ENCODE measurements at places on chromosomes 11 and 22.

DNA sequence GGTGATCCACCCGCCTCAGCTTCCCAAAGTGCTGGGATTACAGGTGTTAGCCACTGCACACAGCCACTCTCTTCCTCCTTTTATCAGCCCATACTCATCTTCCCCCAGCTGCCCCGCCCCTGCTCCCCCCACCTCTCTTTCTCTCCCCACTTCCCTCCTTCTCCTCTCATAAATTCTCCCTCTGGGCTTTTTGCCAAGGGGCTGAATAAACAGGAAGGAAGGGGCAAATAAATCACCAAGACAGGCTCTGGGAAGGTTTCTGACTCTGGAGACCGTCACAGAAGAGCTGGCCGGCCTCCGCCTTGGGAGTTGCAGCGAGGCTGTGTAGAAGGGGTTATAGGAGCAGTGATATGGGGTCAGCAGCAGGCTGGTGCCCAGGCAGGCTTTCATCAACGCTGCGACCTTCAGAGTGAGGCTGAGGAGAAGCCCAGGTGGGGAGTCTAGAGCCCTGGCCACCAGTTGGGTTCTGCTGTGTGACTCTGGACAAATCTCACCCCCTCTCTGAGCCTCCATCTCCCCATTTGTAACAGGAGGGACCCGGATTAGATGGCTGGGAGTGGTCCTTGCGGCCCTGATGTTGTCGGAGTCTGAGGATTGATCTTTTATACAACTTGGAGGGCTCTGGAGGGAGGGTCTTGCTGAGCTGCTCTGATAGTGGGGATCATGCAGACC, 62.6 kb upstream of the RASD2 start:
- peak; percentile 40 for DNase-seq

- peak; percentile 3 for DNase-seq
These were observed 67.6 kb upstream of the NTM start for GRCh38 chr11:131302836-131303235.

GRCh38 chr11:85307366-85307765, 319.8 kb downstream of the DLG2 start:
- peak; percentile 18 for DNase-seq

DNA sequence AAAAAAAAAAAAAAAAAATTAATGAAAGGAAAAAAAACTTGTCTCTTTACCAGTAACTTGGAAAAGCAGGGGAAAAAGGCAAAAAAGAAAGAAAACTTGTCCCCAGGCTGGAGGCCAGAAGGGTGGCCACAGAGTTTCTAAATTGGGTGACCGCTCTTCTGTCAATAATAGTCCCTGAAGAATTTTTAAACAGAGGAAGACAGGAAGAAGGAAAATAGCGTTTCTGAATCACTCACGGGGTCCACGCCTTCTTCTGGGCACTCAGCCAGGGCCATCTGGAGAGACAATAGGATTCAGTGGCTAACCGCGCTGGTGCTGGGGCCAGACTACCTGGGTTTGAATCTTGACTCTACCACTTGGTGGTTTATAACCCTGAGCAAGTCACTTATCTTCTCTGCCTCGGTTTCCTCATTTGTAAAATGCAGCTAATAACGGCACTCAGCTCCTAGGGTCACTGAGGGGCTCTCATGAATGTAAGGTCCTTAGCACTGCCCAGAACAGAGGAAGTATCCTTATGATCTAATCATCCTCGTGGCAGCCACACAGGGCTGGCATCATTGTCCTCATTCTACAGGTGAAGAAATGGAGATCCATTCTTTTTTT, 7.0 kb downstream of the C11orf86 start:
- peak; percentile 82 for DNase-seq

DNA sequence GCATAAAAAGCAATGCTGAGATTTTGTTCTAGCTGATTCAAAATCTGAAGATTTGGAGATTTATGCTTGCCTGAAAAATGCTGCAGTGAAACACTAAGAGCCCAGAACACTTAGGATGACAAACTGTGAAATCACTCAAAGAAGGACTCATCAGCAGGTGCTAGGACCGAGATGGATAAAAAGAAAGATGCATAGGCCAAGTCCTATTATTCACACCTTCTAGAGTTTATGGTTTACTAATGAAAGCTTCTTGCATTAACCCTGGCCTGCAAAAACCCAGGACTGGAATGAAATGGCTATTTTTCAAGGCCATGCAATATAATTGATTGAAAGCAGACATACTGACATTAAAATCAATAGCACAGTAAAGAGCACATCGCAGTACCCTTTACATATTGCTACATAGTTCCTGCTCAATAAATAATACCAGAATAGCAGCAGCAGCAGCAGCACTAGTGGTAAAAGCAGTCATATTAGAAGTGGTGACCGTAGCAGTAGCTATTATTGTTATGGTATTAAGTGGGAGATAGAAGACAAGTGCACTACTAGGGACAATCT, 161.7 kb downstream of the RAB38 start:
- no peak for DNase-seq

GRCh38 chr11:50187220-50187619, 154.5 kb downstream of the OR4C45 start:
- DNase-seq, result no peak

- DNase-seq, result no peak
These were observed 22.9 kb upstream of the PDE2A start for GRCh38 chr11:72696866-72697700.

DNA sequence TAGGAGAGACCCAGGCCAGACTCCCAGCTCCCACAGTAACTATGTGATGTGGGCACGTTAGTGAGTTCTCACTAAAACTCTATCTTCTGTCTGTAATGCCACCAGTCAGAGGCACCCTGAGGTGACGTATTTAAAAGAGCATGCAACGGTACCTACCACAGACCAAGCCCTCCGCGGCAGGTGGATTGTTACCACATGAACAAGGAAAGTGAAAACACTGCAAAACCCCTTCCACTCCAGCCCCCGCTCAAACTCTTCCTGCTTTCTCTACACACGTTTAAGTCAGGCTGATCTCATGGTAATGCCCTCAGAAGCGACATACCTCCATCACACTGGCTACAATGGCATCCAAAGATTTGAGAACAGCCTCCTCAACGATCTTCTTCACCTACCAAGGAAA, 36.7 kb downstream of the SERPIND1 start:
- DNase-seq, result no peak

GRCh38 chr11:16169956-16170847, 186.1 kb downstream of the SOX6 start:
- DNase-seq, result no peak

DNA sequence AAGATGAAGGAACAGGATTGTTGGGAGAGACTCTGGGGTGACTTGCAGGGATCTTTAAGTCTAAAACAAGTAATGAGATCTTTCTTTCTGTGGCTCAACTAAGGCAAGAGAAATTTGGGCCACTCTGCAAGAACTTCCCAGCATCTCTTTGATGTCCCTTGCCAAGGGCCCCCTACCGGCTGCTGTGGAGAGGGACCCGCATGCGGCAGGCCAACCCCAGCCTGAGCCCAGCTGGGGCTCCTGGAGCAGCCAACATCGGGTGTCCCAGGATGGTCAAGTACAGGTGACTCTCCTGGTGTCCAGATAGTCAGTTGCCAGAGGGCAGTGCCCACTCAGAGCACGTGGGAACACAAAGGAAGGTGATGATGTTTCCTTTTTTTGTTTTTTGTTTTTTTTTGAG, 363.2 kb downstream of the TBC1D22A start:
- no peak for DNase-seq

GRCh38 chr11:406796-407650, 7.8 kb downstream of the SIGIRR start:
- DNase-seq, result no peak

DNA sequence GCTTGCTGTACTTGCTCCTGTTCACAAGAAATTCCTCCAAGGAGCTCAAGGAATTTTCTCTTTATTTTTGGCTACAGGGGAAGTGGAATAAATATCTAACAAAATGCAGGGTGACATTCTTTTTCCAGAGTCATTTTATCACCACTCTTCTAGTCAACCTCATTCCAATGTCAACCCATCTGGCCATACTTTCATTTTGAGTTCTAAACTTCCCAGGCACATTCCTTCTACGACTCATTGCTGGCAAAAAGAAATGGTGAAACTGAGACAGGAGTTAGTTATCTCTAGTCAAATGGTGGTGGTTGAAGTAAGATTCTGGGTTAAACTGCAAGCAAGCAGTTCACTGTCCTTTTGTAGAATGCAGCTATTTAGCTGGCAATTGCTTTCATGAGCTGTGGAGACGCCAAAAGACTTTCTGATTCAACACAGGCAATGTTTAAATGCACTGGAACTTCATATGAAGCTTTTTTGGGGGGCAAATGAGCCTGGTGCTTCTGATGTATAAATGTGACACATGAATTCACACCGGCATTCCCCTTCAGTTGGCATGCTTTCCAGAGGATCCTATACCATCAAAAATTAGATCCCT, 304.6 kb downstream of the CADM1 start:
- DNase-seq, result peak; percentile 13

- DNase-seq, result no peak
These were observed 8.4 kb downstream of the LRRC10B start for GRCh38 chr11:61516675-61517572.

GRCh38 chr22:48984639-48985038, 843.0 kb downstream of the BRD1 start:
- DNase-seq, result no peak

GRCh38 chr11:60777572-60777971, 7.6 kb upstream of the MS4A10 start:
- DNase-seq, result peak; percentile 53

- no peak for DNase-seq
These were observed 19.0 kb downstream of the ZMAT5 start for GRCh38 chr22:29747832-29748231.

DNA sequence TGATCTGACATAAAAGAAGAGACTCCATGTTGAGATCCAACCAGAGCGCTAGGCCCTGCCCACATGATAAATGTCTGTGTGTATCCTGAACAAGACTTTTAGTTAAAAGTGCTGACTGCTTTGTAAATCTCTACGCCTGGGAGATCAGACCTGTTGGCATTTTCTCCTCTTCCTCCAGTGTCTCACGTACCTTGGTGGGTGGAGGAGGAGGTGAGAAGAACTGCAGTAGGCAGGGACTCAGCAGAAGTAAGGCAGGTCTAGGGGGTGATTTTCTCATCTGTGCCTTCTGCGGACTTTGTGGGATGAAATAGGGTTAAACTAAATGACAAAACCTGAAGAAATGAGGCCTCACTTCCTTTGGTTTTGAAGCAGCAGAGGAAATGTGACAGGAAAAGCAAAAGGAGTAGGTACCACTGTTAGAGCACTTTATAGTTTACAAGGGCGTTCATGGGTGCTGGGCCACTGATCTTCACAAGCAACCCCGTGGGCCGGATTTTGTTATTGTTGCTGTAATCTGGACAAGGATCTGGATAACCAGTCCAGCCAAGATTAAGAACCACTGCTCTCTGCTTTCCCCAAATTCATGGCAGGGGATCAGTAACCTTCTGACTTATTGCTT, 36.7 kb upstream of the PLET1 start:
- DNase-seq, result no peak

DNA sequence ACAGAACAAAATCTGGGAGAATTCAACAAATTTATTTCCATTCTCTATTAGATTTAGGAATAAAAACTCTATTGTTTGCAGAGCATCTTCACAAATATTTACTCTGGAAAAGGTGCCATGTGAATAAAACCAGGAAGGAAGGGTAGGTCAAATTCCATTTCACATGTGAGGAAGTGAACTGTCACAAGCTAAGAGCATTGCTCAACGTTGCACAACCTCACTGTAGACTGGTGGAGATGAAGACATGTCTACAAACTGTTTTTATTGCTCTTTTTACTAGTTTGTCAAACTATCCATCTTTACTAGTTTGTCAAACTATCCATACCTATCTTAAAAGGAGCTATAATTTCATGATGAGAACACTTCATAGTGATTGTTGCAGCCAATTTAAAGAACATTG, 236.4 kb downstream of the CNTN5 start:
- DNase-seq, result no peak

- peak; percentile 40 for DNase-seq
These were observed 48.8 kb downstream of the MN1 start for GRCh38 chr22:27752771-27753170.

DNA sequence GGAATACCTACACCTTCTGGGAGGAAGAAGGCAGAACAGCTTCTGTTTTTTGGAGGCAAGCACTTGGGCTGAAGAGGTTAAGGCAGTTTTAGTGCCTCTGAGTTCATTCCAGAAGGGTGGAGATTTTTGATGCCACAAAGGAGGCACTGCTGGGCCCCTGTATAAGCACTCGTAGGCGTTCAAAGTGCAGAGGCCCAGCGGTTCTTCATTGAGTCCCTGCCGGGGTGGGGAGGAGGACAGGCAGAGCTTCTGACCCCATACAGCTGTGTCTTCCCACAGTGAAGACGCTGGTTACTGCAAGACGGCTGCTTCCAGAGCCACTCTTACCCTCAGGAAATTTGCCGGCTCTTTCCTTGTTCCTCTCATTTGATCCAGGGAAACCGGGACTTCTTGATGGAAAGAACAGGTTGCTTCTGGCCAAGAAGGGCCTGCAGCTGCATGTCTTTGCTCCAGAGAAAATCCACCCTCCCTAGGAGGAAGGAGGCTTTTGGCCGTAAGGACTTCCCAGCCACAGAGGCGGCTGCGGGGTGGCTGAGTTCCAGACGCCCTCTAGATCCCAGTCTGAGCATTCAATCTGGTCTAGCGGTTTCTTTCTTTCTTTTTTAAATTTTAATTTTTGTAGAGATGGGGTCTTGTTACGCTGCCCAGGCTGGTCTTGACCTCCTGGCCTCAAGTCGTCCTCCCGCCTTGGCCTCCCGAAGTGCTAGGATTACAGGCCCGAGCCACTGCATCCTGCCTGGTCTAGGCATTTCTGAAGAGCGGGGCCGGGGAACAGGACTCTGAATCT, 9.4 kb downstream of the ADAMTS15 start:
- no peak for DNase-seq

- DNase-seq, result no peak
These were observed 200.6 kb downstream of the NAV2 start for GRCh38 chr11:19912958-19913892.

GRCh38 chr22:37431366-37431765, 4.1 kb upstream of the ELFN2 start:
- no peak for DNase-seq

DNA sequence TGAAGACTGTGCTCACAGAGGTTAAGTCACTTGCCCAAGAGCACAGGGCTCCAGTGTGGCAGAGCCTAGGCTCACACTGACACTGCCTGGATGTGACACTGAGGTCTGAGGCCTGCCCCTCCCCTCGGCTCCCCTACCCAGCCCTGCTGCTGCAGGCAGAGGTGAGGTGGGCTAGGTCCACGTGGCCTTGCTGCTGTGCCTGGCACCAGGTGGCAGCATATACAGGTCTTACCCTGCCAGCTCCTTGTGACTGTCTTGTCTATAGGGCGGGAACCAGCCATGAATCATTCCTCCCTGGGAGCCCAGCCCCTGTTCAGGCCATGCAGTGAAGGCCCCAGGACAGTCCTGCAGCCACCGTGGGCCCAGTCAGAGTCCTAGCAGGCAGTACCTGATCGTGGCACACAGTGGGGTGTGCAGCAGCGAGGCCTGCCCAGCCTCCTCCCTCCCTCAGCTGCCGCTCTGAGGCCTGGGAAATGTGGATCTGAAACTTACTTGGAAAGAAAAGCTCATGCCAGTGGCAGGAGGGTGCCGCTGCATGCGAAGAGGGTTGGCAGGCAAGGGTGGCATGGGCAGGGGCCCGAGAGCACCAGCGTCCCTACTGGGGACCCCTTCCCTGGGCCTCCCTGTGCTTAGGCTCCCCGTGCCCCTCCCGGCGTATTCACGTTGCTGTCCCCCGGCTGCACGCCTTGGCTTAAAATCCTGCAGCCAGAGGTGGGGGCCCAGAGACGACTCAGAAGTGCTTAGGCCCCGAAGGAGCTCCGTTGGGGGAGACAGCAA, 1.2 kb upstream of the CERK start:
- DNase-seq, result peak; percentile 59
